ENCODE measurements at places on chromosomes 12 and 14.

GRCh38 chr12:51898937-51899336, 8.4 kb upstream of the ACVRL1 start:
- no peak for DNase-seq

DNA sequence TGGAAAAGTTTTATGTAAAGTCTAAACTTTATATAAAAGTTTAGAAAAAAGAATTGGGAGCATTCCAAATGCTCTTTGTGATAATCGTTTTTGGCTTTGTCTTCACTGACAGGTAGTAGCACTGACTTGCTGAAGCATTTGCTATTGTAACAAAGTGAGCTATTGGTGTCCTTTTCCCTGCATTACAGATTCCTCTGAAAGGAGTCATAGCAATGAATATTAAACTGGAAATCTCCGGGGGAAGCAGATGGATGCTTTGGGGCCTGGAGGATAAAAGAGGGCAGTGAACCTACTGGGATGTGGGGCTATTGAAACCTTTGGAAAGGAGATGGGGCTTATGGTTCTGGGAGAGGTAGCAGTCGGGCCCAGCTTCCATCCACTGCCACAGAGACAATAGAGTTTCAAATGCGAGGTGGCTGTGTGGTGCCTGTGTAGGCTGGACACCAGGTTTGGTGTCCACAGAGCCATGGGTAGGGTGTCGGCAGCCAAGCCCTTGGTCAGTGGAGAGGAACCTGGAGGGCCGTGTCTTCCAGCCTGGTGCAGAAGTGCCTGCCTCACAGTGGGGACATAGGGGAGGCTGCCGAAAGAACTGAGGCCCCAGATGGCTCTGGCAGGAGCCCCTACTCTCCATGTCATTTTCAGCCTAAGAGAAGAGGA, 10.1 kb downstream of the GSG1 start:
- no peak for DNase-seq

- DNase-seq: peak; percentile 44
These were observed 260.8 kb downstream of the RASSF9 start for GRCh38 chr12:85575120-85576096.

DNA sequence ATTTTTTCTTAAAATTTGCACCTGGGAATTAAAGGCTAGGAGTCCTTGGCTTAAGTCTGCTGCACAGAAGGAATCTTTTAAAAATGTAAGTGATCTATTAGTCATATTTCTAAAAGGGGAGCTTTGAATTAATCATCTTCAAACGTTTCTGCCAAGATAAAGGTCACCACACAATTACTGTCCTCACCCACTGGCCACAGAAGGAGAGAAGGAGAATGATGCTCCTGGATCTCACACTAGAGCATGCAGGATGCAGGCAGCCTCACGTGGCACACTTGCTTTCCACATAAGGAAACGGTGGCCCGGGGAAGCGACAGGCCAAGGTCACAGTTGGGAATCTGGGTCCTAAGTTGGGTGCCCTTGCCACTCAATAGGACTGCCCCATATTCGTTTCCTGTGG, 16.9 kb downstream of the PLEKHG7 start:
- no peak for DNase-seq

GRCh38 chr14:92373336-92373735, 50.4 kb downstream of the SLC24A4 start:
- DNase-seq: no peak

DNA sequence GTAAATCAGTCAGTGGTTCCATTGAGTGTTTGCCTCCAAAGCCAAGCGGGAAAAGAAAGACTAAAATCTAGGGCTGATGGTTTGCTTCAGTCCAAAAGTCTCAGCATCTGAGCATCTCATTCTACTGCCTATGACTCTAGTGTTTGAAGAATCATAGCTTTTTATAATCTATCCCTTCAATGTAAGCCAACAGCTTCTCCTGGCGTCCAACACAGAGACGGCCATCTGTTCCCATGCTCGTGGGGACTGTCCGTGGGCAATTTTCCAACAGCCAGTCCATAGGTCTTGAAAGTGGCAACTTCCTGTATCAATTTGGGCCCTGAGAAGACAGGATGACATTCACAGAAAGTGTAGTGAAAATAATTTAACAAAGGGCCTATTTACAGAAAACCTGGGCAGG, 544.4 kb upstream of the TMEM132C start:
- no peak for DNase-seq

DNA sequence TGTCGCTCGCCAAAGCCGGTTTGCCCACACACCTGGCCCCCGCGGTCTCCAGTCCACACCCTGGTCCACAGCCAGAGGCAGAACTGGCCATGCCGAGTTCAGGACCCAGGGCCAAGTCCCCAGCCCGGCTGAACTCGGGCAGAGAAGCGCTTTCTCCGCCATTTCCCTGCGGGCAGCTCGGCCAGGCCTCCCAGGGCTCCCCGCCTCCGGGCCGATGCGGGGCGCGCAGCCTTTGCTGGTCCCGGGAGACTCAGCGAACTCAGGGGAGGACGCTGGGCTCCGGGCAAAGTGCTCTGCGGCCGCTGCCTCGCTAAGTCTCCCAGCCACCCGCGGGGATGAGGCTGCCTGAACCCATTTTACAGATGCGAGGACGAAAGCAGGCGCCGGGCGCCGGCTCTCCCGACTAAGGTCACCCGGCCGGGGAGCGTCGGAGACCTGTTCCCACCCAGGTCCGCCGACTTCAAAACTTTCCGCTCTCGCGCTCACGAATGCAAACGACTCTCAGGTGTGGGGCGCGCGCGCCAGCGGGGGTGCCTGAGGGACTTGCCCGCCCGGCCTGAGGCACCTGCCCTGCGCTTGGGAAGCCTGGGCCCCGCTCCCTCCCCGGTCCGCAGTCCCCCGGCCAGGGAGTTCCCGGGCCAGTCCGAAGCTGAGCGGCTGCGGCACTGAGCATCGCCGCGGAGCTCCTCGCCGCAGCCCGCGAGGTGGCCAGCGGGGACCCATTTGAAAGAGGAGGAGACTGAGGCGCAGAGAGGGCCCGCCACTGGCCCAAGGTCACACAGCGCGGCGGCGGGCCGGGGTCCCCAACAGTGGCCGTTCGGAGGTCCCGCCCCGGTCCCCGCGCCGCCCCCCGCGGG, 627 bp downstream of the TESC start:
- peak; percentile 69 for DNase-seq

DNA sequence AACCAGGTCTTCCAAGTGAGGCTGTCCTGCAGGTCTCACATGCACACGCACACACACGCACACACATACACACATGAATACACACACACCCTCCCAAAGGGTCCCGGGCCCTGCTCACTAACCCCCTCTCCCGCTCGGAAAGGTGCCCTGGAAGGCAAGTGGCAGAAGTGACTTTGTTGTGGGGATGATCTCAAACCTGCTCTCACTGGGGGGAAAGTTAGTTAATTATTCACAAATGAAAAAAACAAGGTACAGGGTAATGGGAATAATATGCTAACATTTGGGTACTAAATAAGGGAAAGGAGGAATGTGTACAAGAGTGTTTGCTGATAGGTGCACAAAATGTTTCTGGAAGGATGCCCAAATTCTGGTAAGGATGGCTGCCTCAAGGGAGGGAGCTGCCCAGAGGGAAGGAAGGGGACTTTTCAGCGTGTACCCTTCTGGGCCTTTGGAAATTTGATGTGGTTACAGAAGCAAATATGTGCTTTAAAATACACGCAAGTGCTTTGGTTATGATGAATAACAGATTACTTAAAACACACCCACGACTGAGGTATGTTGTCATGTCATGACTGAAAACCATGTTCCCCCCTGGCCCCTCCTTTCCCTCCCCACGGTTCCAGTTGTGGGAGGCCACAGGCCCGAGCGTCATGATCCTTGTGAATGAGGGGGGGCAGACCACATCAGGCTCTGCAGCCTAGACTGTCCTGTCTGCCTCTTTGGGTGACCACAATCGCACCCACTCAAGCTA, 43.3 kb upstream of the PLEKHG6 start:
- no peak for DNase-seq

GRCh38 chr14:48925184-48925583, 661.0 kb downstream of the RPS29 start:
- no peak for DNase-seq

- DNase-seq: no peak
These were observed 1129.7 kb downstream of the LRFN5 start for GRCh38 chr14:42736408-42736807.

GRCh38 chr12:1474574-1475153, 119.7 kb downstream of the FBXL14 start:
- DNase-seq: no peak

DNA sequence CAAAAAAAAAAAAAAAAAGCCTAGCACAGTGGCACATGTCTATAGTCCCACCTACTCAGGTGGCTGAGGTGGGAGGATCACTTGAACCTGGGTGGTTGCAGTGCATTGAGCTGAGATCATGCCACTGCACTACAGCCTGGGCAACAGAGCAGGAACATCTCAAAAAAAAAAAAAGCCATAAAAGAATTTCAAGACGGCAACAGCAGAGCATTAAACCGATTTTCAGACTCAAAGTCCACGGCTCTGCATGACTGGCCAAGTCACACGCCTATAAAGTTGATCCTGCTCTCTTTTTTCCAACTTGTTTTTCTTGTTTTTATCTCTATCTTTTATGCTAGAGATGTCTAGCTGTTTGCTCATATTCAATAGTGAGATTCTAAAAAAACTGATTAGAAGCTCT, 45.3 kb downstream of the FBXO34 start:
- no peak for DNase-seq

GRCh38 chr12:122729583-122730214, 945 bp downstream of the HCAR1 start:
- no peak for DNase-seq

DNA sequence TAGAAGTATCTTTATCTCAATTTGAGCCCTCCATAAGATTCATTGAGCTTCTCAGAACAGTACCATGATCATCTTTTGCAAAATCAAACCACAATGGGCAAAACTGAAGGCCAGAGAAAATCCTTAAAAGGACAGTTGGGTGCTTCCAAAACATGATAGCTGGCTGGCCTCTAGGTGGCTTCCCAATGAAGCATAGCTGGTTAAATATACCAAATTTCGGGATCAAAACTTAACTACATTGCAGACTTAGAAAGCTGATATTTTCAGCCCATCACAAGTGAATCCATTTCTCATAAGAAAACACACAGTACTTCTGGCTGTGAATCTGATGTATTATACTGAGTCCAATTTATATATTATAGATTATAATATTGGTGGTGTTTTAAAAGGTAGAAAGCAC, 15.3 kb upstream of the PIK3C2G start:
- DNase-seq: no peak

DNA sequence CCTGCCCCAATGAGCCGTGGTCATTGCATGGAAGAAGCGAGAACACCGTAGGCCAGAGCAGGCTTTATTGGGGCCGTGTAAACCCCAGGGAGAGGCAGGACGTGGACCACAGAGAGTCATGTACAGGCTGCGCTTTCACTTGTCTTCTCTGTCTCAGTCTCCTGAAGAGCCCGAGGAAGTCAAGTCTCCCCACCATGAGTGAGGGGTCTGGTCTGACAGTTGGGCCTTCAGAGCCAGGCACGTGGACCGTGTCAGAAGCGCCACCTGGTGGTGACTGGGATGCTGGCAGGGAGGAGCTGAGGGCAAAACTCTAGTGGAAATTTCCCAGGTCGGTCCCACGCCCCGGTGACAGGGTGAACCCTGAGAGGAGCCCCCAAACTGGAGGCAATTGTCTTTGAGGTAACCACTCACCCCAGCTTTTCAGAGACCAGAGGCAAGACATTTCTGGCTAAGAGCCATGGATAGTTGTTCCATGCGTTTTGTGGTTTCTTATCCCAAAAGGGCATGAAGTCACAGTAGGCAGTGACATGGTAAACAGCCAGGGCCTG, 17.4 kb downstream of the RPS6KL1 start:
- peak; percentile 80 for DNase-seq

DNA sequence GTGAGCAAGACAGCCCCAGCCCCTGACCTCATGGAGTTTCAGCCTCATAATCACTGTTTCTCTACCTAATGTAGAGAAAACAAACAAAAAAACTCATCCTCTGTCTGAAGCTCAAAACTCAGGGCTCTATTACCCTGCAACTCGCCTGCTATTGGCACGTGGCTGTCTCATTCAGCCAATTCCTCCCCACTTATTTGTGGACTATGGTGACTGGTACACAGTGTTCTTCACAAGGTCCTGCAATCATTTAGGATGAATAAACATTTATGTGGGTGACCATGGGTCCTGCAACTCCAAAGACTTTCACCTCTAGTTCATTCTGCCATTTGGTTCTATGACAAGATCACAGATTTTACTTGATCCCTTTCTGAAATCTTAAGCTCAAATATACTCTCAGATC, 4.7 kb downstream of the PPP2R3C start:
- DNase-seq: no peak

DNA sequence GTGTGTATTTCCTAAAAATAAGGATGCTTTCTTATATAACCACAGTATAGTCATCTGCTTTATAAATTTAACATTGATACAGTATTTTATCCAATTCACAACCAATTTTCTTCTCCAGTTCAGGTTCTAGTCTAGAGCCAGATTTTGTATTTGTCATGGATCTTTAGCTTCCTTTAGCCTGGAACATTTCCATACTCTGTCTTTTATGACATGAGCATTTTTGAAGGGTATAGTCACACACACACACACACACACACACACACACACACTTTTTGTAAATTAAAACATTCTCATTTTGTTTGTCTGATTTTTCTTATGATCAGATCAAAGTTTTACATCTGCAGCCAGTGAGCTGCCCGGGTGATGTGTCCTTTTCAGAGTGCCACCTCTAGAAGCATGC, 25.4 kb downstream of the CGRRF1 start:
- no peak for DNase-seq

- DNase-seq: no peak
These were observed 429.0 kb upstream of the FBXO33 start for GRCh38 chr14:39861229-39861600.

- DNase-seq: no peak
These were observed 160.7 kb downstream of the ETV6 start for GRCh38 chr12:11810206-11810545.

DNA sequence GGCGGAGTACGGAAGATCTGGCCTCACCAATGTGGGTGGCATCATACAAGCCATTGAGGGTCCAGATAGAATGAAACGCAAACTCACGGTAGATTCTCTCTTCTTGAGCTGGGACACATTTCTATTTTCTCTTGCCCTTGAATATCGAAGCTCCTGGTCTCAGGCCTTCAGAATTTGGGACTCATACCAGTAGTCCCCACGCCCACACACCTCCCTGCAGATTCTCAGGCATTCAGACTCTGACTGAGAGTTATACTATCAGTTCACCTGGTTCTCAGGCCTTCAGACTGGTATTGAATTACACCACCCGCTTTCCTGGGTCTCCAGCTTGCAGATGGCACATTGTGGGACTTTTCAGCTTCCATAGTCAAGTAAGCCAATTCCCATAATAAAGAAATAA, 37.8 kb downstream of the EIF2S3B start:
- DNase-seq: no peak

DNA sequence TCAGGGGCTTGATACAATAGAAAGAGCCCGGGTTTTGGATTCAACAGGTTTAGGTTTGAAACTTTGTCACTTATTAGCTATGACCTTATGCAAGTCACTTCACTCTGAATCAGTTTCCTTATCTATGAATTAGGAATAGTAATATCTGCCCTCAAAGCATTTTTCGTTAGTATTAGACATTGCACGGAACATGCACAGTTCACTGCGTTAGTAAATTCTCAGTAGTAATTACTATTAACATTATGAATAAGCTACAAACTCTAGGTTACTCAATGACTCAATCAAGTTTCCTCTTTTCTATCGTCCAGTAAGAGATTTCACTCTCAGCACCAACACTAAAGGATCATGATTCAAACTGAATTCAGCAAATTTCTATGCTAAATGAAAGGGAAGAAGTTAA, 150.3 kb downstream of the CEP83 start:
- DNase-seq: peak; percentile 37

GRCh38 chr12:121626853-121627640, 717 bp downstream of the ORAI1 start:
- DNase-seq: peak; percentile 83

GRCh38 chr14:61965030-61965745, 203.0 kb downstream of the SNAPC1 start:
- no peak for DNase-seq

- no peak for DNase-seq
These were observed 270.7 kb downstream of the ALG10 start for GRCh38 chr12:34292736-34293625.

Data from GM20000 (cell line).